ENCODE measurements at places on chromosomes 12 and 14.

DNA sequence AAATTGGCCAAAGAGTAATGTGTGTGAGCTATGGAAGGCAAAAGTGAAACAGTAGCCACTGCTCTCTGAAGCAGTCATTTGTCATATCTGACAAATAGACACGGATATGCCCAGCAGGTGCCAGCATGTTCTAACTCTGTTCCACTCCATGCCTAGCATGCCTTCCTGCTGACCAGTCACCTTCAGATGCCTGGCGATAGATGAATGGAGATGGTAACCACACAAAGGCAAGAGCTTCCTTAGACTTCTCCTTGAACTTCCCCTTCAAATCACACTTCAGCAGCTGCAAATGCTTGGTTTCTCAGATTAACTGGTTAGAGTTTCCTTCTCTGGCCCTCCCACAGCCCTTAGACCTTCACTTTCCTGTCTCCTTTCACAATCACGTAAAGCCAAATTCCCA lies 429.9 kb downstream of the DAD1 start:
- peak; percentile 33 for DNase-seq

DNA sequence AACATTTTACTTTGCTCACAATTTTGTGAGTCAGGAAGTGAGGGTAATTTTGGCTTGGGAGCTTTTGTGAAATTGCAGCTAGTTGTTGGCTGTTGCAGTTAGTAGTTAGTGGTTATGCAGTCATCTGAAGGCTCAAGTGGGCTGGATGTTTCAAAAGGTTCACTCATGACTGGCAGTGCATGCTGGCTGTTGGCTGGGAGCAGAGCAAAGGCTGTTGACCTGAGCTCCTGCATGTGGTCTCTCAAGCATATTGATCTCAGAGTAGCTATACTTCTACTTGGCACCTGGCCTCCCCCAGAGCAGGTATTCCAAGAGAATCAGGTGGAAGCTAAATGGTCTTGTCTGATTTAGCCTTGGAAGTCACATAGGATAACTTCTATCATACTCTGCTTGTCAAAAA lies 414.1 kb upstream of the STXBP6 start:
- no peak for DNase-seq

GRCh38 chr12:15830538-15830937 lies 41.4 kb upstream of the EPS8 start:
- DNase-seq, result no peak

- peak; percentile 16 for DNase-seq
Measured at GRCh38 chr12:57874166-57875108, 27.9 kb upstream of the CTDSP2 start.

GRCh38 chr12:51950682-51951198 lies 759 bp upstream of the ACVR1B start:
- DNase-seq, result no peak

GRCh38 chr12:124636138-124636978 lies 68.9 kb upstream of the NCOR2 start:
- DNase-seq, result peak; percentile 63

- no peak for DNase-seq
Measured at GRCh38 chr12:20599757-20600156, 95.4 kb upstream of the SLCO1C1 start.

All from inflammatory macrophage treated with lipopolysaccharide for 1 hour (primary cell).